ENCODE measurements at places on chromosomes 16 and 17.

- DNase-seq: no peak
These were observed 178.8 kb downstream of the MAP2K6 start for GRCh38 chr17:69593351-69593715.

DNA sequence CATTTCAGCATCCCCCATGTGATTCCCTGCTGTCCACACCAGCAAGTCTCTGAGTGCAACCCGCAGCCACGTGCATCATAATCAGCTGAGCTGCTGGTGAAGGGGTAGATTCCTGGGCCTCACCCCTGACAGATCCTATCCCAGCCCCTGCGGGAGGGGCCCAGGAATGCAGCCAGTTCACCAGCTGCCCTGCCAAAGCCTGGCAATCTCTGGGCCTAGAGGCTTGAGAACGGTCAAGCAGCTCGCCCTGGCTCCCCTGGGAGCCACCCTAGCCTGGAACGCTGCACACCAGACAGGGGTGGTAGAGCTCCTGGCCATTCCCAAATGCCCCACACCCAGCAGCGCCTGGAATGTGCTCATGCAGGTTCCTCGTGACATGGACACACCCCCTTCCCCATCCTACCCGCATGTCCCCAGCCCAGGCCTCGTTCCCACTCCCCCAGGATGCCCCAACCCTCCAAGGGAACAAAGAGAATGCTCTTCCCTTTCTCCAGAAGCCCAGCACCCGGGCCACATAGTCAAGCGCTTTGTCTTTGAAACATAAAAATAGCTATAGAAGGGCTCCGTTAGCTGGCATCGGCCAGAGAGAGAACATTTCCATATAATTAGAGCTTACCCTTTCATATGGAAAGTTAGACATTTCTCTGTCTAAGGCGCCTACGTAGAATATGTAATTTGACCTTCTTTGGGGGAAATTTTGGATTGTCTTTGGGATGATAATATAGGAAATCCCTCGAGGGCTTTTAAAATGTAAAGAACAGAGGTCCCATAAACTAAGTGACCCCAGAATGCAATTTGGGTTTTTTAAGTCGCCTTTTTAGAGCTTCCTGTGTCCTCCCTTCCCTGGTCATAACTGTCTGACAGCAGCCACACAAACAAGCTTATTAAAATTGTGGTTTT is 3.4 kb downstream of the CEP295NL start:
- no peak for DNase-seq

DNA sequence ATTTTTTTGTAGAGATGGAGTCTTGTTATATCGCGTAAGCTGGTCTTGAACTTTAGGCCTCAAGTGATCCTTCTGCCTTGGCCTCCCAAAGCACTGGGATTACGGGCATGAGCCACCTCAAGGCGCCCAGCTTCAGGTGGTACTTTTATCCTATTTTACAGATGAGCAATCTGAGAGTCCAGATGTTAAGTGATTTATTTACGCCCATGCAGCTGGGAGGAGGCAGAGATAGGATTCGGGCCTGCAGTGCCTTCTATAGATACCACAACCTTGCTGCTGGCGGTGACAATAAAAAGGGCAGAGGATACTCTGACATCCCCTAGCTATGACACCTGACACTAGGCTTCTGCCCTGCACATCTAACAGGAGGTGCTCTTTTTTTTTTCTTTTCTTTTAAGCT is 4.3 kb upstream of the KRT12 start:
- DNase-seq: no peak

GRCh38 chr17:74231928-74232907 is 18.8 kb downstream of the TTYH2 start:
- no peak for DNase-seq

DNA sequence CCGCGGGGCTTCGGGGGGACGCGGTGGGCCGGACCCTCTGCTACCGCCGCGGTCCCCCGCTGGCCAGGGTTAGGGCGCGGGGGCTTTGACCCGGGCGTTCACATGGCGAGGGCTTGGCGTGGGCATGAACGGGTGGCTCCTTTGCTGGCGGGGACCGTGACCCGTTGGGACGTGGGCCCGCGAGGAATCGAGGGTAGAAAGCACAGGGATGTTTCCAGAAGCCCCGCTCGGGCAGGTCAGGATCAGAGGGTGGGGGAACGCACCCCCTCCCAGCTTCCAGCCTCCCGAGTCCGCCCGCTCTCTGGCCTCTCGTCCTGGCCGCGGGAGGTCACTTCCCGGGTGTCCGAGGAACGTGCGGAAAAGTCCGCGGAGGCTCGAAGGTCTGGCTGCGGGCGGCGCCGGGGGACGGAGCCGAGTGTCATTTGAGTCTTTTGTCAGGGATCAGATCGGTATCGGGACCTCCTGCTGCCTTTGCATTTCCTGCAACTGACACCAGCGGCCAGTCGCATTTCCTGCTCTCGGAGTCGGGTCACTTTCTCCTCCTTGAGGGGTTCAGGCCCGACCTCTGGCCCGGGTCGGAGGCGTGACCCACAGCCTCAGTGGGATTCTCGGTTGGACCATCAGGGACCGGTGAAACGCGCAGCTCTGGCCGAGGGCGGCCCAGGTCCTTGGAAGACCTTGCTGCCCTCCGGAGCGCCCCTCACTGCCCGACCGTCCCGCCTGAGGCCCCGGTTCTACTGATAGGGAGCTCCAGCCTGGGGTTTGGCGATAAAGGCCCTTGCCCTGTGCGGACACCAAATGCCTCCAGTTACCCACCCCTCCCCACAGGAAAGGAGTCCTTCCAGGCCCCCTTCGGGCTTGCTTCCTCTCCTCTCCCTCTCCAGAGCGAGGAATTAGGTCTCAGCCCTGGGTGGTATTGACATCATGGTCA is 702 bp upstream of the WNT3 start:
- DNase-seq: no peak

DNA sequence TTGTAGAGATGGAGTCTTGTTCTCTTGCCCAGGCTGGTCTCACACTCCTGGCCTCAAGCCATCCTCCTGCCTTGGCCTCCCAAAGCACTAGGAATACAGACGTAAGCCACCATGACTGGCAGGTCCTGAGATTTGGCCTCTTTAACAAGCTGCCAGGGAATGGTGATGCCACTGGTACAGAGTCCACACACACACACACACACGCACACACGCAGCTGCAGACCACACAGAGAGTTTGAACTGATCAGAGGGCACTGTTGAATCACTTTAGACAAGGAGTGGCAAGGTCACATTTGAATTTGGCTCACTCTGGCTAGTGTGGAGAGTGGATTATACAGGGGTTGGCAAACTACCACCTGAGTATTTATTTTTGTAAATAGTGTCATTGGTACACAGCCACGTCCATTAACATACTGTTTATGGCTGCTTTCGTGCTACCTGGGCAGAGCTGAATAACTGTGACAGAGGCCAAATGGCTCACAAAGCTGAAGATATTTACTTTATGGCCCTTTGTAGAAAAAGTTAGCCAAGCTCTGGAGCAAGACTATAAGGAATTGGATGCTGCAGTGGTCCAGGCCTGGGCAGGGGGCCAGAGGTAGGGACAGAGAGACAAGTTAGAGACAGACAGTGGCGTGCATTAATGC is 9.9 kb downstream of the ITPRIPL2 start:
- DNase-seq: no peak

- DNase-seq: no peak
These were observed 10.1 kb upstream of the MAP2K6 start for GRCh38 chr17:69404399-69404798.

DNA sequence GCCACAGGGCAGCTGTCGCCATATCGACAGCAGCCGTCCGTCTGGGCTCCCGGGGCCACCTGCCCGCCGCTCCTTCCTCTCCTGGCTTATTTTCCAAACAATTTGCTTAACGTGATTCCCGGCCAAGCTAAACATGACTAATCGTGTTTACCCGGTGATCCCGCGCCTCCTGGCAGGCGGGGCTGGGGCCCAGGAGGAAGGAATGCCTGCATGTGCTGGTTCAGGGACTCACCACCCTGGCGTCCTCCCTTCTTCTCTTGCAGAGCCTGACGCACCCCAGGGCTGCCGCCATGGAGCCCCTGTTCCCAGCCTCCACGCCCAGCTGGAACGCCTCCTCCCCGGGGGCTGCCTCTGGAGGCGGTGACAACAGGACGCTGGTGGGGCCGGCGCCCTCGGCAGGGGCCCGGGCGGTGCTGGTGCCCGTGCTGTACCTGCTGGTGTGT is 6.1 kb downstream of the SSTR5 start:
- no peak for DNase-seq

DNA sequence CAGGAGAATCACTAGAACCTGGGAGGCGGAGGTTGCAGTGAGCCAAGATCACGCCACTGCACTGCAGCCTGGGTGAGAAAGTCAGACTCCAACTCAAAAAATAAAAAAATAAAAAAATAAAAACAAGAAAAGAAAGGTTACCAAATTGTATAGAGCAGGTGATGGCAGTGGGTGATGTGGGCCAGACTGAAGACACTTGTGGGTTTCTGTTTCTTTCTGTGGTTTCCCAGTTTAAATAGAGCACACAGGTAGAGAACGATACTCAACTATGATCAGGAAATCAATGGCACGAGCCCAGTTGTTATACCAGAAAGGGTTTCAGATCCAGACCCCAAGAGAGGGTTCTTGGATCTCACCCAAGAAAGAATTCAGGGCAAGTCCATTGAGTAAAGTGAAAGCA is 32.6 kb downstream of the NUBP1 start:
- DNase-seq: peak; percentile 36

GRCh38 chr17:20103454-20104446 is 94.6 kb downstream of the SPECC1 start:
- DNase-seq: no peak

DNA sequence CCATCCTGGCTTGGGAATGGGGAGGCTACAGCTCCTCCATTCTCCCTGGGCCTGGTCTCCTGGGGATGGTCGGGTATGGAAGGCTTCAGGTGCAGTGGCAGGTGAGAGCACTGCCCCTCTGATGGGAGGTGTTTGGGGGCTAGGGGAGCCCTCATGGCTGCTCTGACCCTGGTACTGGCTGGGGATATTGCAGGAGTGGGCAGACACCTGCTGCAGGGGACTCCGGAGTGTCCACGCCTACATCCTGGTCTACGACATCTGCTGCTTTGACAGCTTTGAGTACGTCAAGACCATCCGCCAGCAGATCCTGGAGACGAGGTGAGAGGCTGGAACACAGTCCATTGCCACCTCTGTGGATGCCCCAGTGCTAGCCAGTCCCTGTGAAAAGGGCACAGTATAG is 8.8 kb downstream of the RASL10B start:
- no peak for DNase-seq

DNA sequence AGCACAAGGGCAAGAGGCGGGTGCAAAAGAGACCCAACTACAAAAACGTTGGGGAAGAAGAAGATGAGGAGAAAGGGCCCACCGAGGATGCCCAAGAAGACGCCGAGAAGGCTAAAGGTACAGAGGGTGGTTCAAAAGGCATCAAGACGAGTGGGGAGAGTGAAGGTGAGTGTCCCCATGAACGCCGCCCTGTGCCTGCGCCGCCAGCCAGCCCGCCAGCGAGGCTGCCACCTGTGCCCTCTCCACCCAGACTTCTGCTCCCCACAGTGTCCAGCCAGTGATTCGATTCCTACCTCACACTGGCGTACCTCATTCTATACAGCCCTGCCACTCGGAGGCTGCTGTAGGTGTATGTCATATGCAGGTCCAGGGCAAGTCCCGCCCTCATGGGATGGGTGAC is 58.8 kb downstream of the CLEC16A start:
- DNase-seq: no peak

DNA sequence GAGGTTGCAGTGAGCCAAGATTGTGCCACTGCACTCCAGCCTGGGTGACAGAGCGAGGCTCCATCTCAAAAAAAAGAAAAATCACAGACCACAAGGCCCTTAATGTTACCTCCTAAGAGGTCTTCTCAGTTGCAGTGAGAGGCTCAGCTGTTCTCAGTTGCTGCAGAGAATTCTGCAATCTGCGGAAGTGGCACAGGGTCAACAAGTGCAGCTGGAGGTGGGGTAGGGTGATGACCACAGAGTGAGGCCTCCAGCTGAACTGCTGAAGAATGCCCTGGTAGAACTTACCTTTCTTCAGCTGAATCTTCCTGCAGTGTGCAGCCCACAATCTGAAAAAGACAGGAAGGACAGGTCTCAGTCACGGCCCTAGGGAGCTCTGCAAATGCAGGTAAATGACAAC is 26.3 kb downstream of the CNTNAP1 start:
- DNase-seq: no peak

GRCh38 chr16:19785512-19786130 is 67.5 kb downstream of the IQCK start:
- DNase-seq: no peak

DNA sequence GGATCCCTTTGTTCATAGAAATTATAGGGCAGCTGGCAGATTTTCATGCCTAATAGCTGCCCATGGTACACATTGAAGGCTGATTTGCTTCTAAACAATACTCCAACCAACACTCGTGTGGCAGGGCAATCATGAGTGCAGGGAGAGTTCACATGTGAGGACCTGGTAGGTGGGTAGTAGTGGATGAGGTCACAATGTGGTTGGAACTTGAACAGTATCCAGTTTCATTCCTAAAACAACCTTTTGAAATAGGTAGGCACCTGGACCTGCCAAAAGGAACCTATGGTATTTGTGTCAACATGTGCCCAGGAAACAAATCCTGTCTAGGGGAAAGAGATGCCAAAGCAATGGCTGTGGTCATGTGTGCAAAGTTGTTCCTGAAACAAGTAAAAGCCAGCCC is 32.8 kb downstream of the CCL4 start:
- DNase-seq: no peak

- DNase-seq: no peak
These were observed 18.8 kb upstream of the IRF8 start for GRCh38 chr16:85879975-85880831.

- no peak for DNase-seq
These were observed 30.6 kb upstream of the MMD start for GRCh38 chr17:55452139-55452790.

DNA sequence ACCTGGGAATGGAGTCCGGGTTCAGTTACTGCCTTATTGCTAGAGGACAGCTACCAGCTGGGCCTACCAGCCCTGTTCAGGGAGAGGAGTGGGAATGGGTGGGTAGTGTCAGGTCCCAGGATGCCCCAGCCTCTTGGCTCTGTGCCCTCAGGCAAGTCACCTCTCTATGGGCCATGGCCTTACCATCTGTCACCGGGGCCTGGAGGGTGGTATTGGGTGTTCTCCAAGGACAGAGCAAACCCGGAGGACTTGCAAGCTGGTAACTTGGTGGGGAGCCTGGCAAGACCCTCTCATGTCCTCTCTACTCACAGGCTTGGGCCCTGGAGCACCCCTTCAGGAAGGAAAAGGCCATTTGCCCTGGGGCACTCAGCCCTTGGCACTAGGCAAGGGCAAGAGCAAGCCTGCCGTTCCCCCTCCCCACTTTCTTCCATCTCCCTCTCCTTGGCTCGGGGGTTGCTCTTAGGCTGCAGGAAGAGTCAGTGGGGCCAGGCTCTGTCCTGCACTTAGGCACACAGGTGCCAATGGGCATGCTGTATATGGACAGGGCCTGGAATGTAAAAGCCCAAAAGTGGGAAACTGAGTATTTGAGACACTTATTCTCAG is 170.0 kb upstream of the ZNF267 start:
- no peak for DNase-seq

DNA sequence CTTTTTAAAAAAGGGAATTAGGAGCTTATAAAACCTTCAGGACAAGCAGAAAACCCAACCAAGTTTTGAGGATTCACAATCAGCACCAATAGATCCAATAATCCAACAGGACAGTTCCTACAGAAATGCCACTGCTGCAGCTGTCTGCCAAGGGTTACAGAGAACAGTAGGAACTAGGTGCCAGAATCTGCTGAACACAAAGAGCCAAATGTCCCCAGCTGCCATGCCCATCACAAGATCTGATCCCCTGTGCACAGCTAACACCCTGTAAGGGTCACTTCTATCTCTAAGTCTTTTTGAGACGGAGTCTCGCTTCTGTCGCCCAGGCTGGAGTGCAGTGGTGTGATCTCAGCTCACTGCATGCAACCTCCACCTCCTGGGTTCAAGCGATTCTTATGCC is 262.3 kb downstream of the STX8 start:
- DNase-seq: no peak

GRCh38 chr17:34727601-34728000 is 148.2 kb downstream of the TMEM132E start:
- DNase-seq: no peak
